ENCODE measurements at places on chromosomes 2 and 18. TPM values are rescaled to one million over a fixed set of nuclear protein-coding genes. Genes with fewer than 3 reads are reported as not detected.

C1GALT1C1L gene
- not detected for total RNA-seq

IL36B gene
- total RNA-seq = not detected

PDE11A gene
- total RNA-seq = not detected

C2orf15 gene
- 0.20 TPM for total RNA-seq

EGR4 gene
- total RNA-seq = 0.27 TPM

ST8SIA5 gene
- 0.32 TPM for total RNA-seq

KCNE4 gene
- total RNA-seq = not detected

FOXD4L1 gene
- total RNA-seq = 0.10 TPM

IL1R2 gene
- 1.4 TPM for total RNA-seq

AGXT gene
- not detected for total RNA-seq

THADA gene
- total RNA-seq = 40.4 TPM

CRYBA2 gene
- total RNA-seq = not detected

C2orf78 gene
- not detected for total RNA-seq

GNLY gene
- 330 TPM for total RNA-seq

SLC16A14 gene
- 0.22 TPM for total RNA-seq

RBM44 gene
- total RNA-seq = 0.63 TPM

PRKD3 gene
- total RNA-seq = 18.5 TPM

HS6ST1 gene
- 13.0 TPM for total RNA-seq

ASXL3 gene
- not detected for total RNA-seq

SP9 gene
- not detected for total RNA-seq

NYAP2 gene
- not detected for total RNA-seq

ZEB2 gene
- total RNA-seq = 9.2 TPM

Measured in T-helper 1 cell treated with Interleukin-12 subunit alpha and Interleukin-12 subunit beta and Interleukin-4 antibody, amounts not matched to agents 30 ng/mL and 1 ng/mL, for 36 hours (primary cell).